ENCODE measurements at places on chromosomes 2 and 18.
A peak's percentile ranks its signal among the peaks of the same experiment; 100 is the strongest.

DNA sequence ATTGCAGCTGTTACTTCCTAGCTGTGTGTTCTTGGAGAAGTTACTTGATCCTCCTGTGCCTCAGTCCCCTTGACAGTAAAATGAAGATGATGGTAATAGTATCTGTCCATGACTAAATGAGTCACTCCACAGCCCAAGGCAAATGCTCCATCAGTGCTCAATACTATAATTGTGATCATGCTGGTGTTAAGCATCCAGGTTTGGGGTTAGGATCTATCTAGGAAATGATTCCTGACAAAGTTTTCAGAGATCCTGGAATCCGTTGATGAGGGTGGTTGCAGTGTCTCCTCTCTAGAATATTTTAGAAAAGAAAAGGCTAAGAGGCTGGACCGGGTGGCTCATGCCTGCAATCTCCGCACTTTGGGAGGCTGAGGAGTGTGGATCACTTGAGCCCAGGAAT lies 2.7 kb upstream of the PRELID3A start:
- DNase-seq = no peak

DNA sequence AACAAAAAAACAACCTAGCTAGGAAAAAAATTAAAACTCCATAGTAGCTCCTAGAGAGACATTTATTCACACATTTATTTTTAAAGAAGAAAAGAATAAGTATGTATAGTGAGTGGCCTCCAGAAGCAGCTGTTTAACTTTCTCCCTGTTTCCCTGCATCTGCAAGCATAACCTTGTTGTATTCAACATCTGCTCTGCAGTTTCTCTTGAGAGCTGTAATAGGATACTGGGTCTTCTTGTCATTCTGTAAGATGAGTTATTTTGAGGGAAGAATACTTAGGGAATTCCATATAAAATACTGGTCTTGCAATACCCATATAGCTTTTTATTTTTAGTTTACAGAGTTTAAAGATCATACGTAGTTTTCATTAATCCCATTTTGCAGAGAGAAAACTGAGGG lies 246.6 kb downstream of the LRRTM1 start:
- no peak for DNase-seq

DNA sequence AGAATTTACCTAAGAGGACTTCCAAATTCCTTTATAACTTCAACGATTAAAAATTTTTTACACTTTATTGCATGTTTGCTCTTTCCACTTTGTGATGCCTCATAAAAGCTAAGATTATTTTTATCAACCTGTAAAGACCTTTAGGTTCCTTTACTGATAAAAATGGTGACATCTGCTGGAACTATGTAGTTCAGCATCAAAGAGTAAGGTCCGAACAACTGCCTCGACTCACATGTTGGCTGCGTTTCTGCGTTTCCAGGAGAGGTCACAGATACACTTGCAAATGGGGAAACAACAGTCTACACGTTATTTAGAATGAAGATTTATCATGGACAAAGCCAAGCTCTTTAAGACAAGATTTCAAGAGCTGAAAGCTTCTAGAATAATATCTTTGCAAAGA lies 18.8 kb upstream of the TMX3 start:
- DNase-seq = peak; percentile 1

DNA sequence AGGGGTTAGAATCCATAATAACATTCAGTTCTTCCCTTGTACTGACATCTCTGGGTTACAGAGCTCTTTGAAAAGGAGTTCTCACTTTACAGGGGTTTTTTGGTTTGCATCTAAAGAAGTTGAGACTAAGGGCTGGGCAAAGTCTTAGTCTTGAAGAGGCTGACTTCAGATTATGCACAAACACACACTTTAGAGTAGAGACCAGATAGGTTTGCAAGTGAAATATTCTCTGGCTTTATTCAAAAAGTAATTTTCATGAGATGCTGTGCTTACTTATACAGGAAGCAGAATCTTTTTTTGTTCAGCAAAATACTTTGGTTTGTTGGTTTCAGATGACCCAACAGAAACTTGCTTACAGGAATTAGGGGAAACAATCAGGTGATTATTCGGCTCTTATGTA lies 410.9 kb upstream of the LRRTM1 start:
- DNase-seq = no peak

GRCh38 chr2:23967846-23968245 lies 27.6 kb downstream of the UBXN2A start:
- no peak for DNase-seq

DNA sequence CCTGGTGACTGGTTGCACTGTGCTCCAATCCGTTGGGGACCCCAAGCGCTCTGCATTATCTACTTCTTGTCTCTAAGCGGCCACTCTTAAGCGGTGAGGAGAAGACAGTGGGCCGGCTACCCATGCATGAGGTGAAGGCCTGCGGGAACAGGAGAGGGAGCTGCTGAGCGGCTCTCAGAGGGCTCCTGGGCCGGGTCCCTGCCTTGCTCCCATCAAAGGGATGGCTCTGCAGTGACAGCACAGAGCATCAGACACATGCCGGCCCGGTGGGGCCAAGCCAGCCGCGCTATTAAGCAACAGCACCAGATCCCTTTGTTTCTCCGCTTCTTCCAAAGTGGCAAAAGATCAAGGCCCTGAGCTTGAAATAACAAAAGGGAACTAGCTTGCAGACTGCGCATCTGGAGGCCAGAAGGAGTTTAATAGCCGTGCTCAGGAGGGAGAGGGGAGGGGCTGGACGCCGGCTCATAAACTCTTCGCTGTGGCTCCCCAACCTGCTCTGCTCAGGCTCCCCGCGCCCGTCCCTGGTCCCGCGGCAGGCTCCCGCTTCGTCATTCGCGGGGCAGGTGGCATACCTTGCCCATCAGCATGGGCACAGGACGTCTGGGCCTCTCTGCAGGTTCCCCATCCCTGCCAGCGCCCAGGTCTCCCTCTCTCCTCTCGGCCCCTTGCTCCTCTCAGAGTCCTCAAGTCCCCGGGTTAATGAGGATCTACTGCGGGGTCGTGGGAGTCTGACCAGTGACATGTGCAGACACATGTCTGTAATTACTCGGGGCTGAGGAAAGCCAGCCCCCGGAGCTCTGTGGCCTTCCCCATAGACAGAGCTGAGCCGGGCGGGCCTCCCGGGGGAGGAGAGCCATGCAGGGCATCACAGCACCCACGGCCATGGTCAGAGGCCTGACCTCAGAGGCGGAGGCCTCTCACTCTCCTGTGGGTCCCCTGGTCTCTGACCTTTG lies 96.7 kb downstream of the ASB1 start:
- peak; percentile 94 for DNase-seq

- no peak for DNase-seq
These were observed 332.4 kb downstream of the BCL11A start for GRCh38 chr2:60221098-60221497.

- no peak for DNase-seq
These were observed 247.8 kb upstream of the KLHL29 start for GRCh38 chr2:23137166-23137565.

GRCh38 chr2:118177884-118178283 lies 89.6 kb downstream of the INSIG2 start:
- DNase-seq = peak; percentile 13

DNA sequence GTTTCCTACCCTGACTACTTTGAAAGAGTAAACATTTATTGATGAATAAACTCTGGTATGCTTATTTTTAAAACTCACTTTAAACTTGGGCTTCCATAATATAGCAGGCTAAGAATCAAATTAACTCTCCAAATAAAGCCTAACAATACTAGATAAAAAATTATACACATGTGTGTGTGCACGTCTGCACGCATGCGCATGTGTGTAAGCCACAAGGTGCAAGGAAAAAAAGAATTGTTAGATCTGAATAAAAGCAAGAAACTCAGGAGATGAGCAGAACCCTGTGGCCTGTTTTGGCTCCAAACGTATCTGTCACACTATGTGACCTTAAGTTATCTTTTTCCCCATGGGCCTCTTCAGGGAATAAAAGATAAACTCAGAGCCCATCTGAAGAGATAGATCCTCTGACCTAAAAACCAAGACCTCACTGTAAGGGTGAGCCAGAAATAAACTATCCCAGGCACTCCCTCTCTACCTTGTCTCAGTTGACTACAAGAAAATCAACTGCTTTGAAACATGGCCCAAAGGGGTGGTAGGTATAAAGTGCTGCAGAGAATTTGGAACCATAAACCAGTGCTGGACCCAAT lies 6.3 kb downstream of the HDHD2 start:
- DNase-seq = no peak

DNA sequence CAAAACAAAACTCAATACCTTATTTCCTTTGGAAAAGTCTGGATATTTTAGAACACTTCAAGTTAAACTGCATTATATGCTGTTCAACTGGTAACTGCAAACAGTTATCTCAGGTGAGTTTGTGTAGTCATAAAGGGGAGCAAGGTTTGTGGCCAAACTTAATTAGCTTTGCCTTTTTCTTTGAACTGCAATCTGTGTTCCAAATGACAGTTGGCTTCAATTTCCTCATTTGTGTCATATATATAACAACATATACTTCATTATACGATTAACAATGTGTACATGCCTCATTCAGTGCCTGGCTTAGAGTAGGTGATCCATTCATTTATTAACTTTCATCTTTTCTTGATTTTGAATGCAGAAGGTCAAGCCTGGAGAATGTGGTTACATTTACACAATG lies 55.8 kb downstream of the KCNE4 start:
- DNase-seq = no peak

- no peak for DNase-seq
These were observed 197.2 kb downstream of the PID1 start for GRCh38 chr2:229073935-229074334.

- no peak for DNase-seq
These were observed 141.6 kb downstream of the SRBD1 start for GRCh38 chr2:45469314-45470099.

DNA sequence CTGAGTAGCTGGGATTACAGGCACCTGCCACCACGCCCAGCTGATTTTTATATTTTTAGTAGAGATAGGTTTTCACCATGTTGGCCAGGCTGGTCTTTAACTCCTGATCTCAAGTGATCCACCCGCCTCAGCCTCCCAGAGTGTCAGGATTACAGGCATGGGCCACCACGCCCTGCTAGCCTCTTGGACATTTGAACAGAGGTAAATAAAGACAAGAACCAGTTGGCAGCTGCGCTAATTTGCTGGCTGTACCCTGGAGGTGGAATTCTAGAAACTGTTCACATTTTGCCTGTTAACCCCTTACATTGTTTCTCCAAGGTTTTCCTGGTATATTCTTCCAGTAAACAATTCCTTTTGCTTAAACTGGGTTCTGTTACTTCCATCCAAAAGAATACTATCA lies 132.9 kb downstream of the CDH2 start:
- DNase-seq = no peak

- no peak for DNase-seq
These were observed 473.3 kb downstream of the LPIN1 start for GRCh38 chr2:12219761-12220160.

Measured in MV-4-11 (cell line).